ENCODE measurements at places on chromosomes 13 and 19.

DNA sequence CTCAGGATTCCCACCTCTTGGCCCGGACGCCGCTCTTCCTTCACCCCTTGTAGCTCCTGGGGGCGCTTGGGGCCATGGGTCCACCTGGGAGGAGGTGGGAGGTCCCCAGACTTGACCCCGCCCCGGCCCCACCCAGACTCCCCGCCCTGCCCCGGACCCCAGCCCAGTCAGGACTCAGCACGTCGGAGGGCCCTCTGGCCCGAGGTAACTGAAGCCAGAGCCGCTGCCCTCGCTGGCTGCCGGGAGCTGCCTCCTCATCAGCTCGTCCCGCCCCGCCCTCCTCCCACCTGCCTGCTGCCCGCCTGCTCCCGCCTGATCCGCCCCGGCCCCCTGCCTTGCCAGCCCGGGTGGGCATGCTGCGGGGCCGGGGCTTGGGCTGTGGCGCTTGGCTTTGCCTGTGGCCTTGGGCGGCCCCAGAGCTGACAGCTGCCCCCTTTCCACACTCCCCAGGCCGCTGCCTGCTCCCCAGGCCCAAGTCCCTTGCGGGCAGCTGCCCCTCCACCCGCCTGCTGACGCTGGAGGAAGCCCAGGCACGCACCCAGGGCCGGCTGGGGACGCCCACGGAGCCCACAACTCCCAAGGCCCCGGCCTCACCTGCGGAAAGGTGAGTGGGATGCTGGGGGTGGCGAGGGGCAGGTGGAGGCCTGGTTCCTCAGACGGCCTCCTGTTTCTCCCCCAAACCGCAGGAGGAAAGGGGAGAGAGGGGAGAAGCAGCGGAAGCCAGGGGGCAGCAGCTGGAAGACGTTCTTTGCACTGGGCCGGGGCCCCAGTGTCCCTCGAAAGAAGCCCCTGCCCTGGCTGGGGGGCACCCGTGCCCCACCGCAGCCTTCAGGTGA lies 9.4 kb downstream of the ARHGAP33 start:
- H3K27me3 ChIP-seq: no peaks in the 10 kb centered on the region
- DNase-seq: no peak
- H3K27ac ChIP-seq: no peak overlapping the region

- H3K27ac ChIP-seq: no peak overlapping the region
- no peak for DNase-seq
- H3K36me3 ChIP-seq: no peaks in the 10 kb centered on the region
- no peaks in the 10 kb centered on the region for H3K4me1 ChIP-seq
These were observed 7.6 kb upstream of the POP4 start for GRCh38 chr19:29598496-29598895.

- DNase-seq: no peak
- no peaks in the 10 kb centered on the region for H3K4me1 ChIP-seq
- no peaks in the 10 kb centered on the region for H3K27me3 ChIP-seq
- no peak overlapping the region for H3K4me3 ChIP-seq
These were observed 30.3 kb downstream of the ATP7B start for GRCh38 chr13:51980908-51981307.

DNA sequence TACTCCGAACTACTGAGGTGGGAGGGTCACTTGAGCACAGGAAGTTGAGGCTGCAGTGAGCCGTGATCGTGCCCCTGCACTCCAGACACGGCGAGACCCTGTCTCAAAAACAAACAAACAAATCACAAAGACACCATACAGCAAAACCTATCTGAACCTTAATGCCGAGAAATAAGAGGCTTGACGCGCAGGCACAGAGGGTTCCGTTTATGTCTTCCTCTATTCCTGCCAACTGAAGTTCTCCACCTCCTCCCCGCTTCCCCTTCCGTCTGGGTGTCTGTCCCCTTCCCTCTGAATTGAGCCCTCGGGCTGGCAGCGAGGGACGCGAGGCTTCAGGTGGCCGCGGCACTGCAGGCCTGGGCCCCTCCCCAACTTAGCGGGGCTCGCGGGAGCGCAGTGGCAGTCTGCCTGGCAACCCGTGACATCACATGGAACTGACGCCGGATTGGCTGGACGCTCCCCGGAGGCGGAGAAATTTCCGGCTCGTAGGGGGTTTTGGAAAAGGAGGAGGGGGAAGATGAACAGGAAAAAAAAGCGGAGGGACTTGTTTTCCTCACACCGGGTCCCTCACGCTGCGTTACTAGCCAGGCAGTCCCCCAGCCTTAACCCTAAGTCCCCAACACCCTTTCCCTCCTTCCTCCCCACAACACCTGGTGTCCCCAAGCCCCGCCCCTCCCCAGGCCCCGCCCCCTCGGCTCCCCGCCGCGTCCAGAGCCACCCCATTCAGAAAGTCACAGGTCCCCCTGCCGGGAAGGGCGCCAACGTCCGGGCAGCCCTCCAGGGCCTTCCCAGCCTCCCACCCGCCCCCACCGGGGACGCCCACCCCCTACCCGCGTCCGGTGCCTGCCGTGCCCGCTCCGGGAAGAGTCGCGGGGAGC lies 1.1 kb upstream of the MYBPC2 start:
- H3K4me3 ChIP-seq: peak overlapping the region; percentile 68
- DNase-seq: peak; percentile 93
- H3K27ac ChIP-seq: peak overlapping the region; percentile 37
- H3K27me3 ChIP-seq: peaks cover 19% of the 10 kb centered on the region
- peaks cover 28% of the 10 kb centered on the region for H3K4me1 ChIP-seq

- no peaks in the 10 kb centered on the region for H3K4me1 ChIP-seq
- H3K4me3 ChIP-seq: no peak overlapping the region
- peak; percentile 13 for DNase-seq
- no peak overlapping the region for H3K27ac ChIP-seq
These were observed 26.2 kb downstream of the CELF5 start for GRCh38 chr19:3250675-3251074.

DNA sequence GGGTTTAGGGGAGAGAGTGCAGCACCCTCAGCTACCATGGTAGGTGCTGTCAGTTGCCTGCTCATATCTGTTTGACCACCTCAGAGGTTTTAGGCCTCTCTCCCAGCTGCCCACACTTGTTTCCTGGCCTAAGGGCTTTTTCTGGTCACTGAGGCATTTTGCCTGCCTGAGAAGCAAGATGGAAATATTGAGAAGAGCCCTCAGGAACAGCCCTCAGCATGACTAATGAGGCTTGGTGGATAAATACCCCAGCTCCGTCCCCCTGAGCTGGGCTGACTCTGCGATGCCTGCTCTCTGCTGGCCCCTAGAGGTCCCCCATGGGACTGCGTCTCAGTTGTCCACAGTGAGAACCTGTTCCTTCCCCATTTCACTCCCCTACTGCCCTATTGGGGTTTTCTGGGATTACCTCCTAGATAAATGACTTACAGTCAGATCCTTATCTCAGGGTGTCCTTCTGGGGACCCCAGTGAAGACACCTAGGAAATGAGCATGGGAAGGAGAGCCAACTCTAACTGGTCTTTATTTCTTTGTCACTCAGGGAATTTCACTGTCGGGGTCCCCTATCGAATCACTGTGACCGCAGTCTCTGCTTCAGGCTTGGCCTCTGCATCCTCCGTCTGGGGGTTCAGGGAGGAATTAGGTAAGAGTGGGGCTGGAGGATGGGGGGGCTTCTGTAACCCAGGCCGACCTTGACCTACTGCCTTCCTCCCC lies 13.3 kb downstream of the PALM3 start:
- H3K4me3 ChIP-seq: no peak overlapping the region
- peaks cover 8% of the 10 kb centered on the region for H3K4me1 ChIP-seq
- no peak overlapping the region for H3K27ac ChIP-seq
- DNase-seq: peak; percentile 82

GRCh38 chr13:66586489-66586888 lies 643.6 kb downstream of the PCDH9 start:
- H3K27me3 ChIP-seq: no peaks in the 10 kb centered on the region
- no peak for DNase-seq

Data from CD4-positive, alpha-beta T cell (primary cell).